A172 (cell line): ENCODE measurements at places on chromosomes 4 and X.

DNA sequence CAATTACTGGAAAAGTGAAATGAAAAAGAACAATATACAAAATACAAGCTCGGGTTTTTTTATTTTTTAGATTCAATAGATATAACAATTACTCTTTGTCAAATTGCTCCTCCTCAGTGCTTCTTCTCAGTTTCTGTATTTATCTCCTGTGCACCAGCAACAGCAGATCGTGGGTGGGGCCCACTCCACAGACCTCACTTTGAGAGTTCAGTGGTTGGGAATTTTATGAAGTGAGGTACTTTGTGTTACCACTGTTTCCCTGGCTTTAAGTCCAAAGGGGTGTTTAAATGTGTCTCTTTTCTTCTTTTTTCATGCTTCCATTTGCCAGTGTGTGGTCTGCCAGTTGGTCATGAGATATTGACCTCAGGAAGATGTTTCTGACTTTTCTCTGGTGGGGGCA is 54.4 kb downstream of the KIT start:
- no peak for DNase-seq

GRCh38 chr4:139767168-139767567 is 101.5 kb downstream of the MGST2 start:
- peak; percentile 35 for DNase-seq

DNA sequence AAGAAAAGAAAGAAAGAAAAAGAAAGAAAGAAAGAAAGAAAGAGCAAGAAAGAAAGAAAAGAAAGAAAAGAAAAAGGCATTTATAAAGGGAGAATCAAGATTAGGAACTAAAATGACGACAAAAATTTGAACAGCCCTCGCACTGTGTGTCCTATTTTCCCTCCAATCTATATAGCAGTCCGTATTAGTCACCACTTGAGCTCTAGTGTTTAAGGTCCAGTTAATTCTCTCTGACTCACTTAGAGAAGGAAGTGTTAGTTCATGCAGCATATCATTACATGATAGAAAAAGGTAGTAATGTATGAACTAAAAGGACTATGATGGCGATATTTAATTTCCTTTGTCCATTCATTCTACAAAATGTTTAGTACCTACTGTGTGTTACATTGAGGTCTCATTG is 122.7 kb downstream of the CBLL2 start:
- peak; percentile 79 for DNase-seq

GRCh38 chr4:158904815-158905214 is 136.0 kb downstream of the FNIP2 start:
- DNase-seq = no peak

GRCh38 chr4:144873226-144873990 is 224.6 kb downstream of the ANAPC10 start:
- no peak for DNase-seq

DNA sequence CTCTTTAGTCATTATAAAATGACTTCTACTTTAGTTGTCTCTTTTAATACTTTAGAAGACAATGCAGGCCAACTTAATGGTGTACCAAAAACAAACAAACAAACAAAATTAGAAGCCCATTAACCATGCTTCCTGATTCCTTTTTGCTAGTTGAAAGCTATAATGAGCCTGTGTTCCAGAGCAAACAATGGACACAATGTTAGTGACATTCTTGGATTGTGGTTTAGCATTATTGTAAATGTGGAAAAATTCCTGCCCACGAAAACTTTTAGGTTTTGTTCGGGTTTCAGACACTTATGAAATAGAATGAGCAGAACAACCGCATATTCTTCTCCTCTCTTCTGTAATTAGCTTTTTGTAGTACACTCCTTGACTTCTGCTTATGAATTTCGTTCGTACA is 1682.7 kb upstream of the PCDH7 start:
- DNase-seq = no peak
